Non-pigmented ciliary epithelial cell (primary cell): ENCODE measurements at places on chromosomes 6 and 20.

GRCh38 chr6:2162079-2162445 is 83.3 kb downstream of the GMDS start:
- DNase-seq: no peak

- DNase-seq: no peak
Measured at GRCh38 chr6:30067460-30068139, 602 bp downstream of the PPP1R11 start.

GRCh38 chr20:61448386-61448785 is 196.3 kb downstream of the CDH4 start:
- DNase-seq: no peak

GRCh38 chr6:53986721-53987521 is 124.3 kb upstream of the MLIP start:
- no peak for DNase-seq

DNA sequence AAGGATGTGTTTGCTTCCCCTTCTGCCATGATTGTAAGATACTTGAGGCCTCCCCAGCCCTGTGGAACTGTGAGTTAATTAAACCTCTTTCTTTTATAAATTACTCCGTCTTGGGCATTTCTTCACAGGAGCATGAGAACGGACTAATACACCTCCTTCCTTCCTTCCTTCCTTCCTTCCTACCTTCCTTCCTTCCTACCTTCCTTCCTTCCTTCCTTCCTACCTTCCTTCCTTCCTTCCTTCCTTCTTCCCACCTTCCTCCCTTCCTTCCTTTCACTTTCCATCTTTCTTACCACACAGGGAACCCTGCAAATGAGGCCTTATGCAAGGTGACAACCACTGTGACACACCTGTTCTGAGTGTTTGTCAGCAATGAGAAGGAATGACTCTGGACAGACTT is 141.3 kb upstream of the EXOC2 start:
- no peak for DNase-seq

GRCh38 chr20:35433337-35433736 is 4.7 kb downstream of the GDF5 start:
- no peak for DNase-seq

DNA sequence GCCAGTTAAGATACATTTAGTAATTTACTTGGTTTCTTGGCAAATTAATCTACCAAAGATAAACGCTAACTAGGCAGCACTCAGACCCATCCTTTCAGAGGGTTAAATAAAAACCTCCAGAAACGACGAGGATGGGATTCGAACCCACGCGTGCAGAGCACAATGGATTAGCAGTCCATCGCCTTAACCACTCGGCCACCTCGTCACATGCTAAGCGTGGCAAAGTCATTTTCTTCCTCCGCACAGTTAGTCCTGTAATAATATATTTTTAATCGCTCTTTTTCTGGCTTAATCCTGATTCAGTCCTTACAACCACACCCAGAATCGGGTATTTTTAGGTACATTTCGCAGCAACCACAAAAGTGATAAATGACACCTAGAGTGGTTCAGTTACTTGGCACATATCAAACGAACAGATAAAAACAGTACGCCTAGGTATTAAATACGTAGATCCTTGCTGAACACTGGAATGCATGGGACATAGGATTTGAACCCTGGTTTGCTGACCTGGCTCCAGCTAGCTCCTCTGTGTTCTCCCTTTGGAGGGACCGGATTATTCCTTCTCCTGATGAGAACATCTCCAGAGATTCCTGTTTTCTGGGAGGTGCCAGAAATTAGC is 71.6 kb downstream of the GPX5 start:
- DNase-seq: no peak

DNA sequence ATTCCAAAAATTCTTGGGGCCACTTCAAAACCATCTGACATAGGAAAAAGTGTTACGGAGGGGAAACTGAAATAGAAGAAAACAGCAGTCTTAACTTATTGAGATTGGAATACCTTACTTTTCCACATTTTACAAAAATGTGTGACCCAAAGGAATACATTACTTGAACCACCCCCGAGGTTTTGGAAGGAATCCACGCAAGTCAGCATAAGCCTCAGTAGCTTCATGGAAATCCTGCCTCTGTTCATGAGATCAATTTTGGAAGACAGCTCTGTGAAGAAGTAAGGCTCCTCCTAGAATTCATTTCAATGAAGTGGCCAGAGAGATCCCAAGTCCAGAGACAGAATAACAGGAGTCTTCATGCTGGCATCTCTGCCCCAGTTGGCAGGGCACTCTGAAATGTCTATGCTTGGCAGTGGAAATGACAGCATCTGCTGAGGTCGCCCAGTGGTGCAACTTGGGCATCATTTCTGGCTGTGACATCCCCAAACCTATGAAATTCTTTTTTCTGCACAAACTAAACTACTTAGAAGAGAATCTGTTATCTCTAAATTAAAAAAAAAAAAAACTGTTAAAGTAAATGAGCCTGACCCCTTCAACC is 132.5 kb downstream of the EPM2A start:
- DNase-seq: no peak

GRCh38 chr6:4103929-4104328 is 25.0 kb upstream of the FAM217A start:
- no peak for DNase-seq

- DNase-seq: no peak
Measured at GRCh38 chr6:163816441-163816840, 401.9 kb downstream of the QKI start.

DNA sequence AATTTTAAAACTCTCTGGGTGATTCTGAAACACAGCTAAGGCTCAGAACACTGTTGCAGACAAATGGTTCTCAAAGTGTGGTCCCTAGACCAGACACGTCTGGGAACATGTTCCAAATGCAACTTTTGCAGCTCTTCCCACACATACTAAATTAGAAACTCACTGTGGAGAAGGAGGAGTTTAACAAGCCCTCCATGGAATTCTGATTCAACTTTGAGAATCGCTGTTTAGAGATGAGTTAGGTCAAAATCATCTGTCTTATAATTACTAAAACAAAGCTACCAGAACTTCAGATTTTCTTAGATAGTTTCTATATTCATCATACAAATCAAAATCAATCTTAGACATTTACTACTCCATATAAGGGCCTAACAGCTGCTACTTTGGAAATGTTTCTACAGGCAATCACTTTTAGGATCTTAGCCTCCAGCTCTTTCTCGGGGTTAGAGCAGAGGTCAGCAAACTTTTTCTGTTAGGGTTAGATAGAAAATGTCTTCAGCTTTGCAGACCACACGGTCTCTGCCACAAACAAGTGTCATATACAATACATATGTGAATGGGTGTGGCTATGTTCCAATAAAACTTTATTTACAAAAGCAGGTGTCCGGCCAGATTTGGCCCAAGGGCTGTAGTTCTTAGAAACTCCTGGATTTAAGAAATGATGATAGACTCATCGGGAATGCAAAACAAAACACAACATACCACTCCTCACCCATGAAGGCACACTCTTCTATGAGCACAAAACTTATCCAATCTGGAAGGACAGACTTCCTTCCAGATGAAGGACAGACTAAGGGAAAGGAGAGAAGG is 50.0 kb upstream of the ARHGAP18 start:
- DNase-seq: no peak

DNA sequence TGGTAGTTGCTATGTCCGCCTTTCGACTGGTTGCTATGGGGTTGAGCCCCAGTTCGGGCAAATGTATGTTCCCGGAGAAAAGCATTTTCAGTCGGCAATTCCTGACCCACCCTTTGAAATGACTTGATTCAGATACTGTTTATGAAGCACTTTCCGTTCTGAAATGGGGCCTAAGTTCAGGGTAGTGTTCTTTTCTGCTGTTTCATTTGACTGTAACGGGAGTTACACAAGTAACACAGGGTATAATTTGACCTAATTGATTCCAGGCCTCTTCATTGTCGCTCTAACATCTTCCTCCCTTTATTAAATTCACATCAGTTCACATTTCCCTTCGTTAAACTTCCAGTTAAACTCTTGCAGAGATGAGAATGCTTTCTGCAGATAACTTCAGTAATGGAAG is 85.5 kb downstream of the BMP6 start:
- no peak for DNase-seq

- DNase-seq: no peak
Measured at GRCh38 chr6:77264970-77265369, 198.3 kb downstream of the HTR1B start.

- DNase-seq: no peak
Measured at GRCh38 chr6:4979426-4979825, 24.4 kb downstream of the RPP40 start.

DNA sequence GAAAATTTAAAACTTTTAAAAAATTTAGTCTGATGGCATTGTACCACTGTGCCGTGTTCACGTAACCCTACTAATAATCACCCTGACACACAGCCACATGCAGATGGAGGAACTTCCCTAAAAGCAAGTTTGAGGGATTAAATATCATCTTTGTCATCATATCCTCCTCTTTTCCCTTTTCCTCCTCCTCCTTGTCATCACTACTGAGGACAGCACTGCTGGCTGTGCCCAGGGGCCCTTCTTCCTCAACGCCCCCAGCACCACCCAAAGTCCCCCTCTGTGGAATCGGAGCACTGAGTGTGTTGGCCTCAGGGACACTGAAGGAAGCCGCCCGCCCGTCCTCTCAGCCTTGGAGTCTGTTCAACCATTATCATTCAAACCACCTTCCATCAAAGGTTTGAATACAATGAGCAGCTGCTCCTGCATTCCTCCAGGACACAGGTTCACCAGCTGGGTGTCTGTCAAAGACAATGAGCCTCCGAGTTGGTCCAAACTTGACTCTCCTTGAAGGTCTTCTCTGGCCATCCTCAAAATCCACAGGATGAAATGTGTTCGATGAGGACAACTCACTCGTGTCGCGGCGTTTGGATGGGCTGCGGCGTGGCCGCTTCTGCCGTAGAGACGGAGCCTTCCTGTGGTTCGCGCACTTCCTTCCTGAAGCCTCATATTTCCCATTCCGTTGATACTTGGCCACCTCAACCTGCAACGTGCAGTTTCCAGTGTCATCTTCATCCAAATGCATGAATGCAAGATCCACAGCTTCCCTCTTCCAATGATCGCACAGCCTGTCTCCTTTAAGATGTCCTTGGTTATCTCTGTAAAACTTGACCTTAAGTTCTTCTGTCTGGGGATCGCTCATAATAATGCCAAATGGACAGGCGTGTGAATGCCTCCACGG is 23.3 kb downstream of the NQO2 start:
- DNase-seq: no peak

DNA sequence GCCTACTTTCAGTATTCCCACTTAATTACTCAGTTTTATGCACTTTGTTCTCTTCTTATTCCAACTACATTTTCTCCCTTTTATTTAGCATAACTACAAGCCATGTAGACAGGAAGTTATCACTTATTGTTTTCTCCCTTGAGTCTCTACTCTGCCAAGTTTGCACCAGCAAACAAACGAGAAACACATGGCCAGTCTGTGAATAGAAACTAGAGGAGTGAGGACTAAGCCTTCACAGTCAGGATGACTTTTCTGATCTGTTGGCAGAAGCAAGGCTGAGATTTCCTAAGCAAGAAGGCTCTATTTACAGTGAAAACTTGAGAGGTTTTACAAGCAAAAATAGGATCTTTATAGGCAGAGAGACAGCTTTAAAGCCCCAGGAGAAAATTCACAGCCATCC is 69.8 kb upstream of the TINAG start:
- no peak for DNase-seq

DNA sequence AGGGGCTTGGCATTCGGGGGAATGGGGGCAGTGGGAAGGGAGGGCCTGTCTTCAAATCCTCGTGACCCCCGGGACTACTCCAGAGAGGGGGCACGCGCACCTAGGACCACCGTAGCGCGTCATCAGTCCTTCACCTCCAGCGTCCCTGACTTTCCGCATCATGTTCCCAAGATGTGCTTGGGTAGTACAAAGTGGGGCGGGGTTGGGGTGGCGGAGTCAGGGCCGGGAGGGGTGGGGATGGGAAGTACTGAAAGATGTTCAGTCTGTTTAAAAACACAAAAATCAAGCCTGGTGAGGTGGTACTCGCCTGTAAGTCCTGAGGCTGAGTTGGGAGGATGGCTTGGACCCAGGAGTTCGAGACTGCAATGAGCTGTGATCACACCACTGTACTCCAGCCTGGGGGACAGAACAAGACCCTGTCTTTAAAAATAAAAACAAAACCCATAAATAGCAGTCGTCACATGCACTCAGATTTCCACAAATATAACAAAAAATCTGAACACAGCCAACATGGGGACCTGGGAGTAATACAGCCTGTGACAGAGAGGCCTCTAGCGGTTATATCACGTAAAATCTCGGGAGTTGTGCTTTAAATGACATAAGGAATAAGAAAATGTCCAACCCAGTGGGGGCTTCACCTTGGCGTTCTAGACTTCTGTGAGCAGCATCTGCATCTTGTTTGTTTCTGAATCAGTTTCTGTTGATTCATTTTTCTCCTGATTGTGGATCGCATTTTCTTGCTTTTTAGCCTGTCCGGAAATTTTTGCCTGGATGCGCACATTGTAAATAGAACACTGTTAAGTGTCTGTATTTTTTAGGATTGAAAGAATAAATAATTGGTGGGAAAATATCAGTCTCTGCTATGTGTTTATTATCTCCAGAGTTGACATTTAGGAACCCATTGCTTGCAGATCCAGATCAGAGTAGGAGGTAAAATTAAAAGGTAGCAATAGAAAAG is 698 bp upstream of the LRP11 start:
- no peak for DNase-seq

DNA sequence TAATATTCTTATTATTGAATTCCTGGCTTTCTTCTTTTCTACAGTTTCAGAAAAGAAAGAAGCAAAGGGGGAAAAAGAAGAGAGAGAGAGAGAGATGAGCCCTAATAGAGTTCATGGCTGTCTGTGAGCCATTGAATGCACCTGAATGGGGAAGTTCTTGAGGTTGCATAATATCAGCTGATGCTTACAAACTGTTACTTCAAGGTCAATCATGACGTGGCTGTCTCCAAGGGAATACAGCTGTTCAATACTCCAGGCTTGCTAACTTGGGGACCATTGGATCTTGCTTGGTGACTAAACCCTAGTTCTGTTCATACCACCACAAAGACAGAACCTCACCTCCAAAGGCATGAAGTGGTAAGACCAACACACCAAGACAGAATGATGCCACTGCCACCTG is 180.4 kb downstream of the ADGRG6 start:
- no peak for DNase-seq

GRCh38 chr6:52726741-52727535 is 36.3 kb downstream of the GSTA2 start:
- no peak for DNase-seq

GRCh38 chr6:116158641-116159040 is 32.7 kb upstream of the COL10A1 start:
- no peak for DNase-seq

- no peak for DNase-seq
Measured at GRCh38 chr20:19943061-19943521, 74.1 kb upstream of the NAA20 start.

GRCh38 chr20:60693496-60694133 is 558.4 kb upstream of the CDH4 start:
- DNase-seq: no peak

GRCh38 chr6:88840289-88840688 is 123.1 kb downstream of the RNGTT start:
- no peak for DNase-seq

- no peak for DNase-seq
Measured at GRCh38 chr6:139427199-139427598, 52.8 kb upstream of the CITED2 start.

- DNase-seq: no peak
Measured at GRCh38 chr6:47041741-47042140, 391 bp downstream of the ADGRF1 start.
